ENCODE measurements at places on chromosomes 2 and 18. TPM values are rescaled to one million over a fixed set of nuclear protein-coding genes. Genes with fewer than 3 reads are reported as not detected.

Gene CIAO1
- 74.6 TPM for total RNA-seq

Gene LAMA3
- 51.4 TPM for total RNA-seq

Gene ABCB11
- 0.03 TPM for total RNA-seq

Gene SP110
- total RNA-seq: 7.4 TPM

Data from A549 treated with GW870086 at 1 μM for 4 hours (cell line).